ENCODE measurements at places on chromosomes 13 and 19.

DNA sequence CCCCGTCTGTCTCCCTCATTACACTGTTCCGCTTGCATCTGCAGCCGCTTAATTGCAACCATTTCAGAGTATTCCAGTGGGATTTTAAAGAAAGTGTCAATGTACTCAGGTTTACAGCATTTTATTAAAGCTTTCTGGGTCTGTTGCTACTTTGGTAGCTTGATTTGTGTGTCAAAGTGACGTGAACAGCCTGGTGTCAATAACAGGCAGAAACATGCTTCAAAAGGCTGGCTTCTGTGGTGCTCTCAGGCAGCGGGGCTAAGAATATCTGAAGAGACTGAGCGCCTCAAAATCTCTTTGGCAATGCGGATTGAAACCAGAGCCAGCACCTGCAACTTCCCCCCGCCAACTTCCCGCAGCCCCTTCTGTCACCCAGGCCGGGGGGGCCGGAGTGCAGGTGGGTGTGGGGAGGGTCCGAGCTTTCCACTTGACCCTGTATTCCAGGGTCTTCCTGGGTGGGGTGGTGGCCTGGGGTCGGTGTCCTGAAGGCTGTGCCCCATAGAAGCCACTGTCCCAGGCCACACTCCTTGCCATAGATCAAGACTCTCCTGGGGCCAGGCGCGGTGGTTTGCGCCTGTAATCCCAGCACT lies 81.2 kb downstream of the KDM4B start:
- no peak for DNase-seq

GRCh38 chr19:15282311-15282705 lies 50.0 kb downstream of the BRD4 start:
- no peak for DNase-seq

DNA sequence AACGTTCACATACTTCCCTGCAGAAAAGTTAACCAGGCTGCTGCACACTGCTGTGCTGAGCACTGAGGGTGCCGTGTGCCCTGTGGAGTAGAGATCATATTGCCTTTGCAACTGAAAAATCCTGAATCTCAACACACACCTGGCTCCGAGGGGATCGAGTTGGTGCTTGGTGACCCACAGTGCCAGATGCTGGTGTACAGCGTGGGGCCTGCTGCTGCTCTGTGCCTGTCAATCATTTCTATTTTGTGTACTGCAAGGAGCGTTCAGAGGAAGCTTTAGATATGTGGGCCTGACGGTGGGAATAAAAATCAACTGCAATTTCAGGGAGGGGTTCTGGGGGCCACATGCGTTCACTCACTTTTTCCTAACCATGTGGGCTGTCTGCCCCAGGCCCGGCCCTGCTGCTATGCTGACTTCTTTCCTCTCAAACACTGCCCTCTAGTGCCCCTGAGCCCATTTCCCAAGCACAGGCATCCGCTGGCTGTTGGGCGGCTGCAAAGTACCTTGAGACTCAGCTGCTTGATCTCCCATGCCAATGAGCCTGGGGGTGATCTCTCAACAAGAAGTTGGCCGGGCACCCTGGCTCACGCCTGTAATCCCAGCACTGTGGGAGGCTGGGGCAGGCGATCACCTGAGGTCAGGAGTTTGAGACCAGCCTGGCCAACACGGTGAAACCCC lies 9.7 kb upstream of the LENG8 start:
- no peak for DNase-seq

DNA sequence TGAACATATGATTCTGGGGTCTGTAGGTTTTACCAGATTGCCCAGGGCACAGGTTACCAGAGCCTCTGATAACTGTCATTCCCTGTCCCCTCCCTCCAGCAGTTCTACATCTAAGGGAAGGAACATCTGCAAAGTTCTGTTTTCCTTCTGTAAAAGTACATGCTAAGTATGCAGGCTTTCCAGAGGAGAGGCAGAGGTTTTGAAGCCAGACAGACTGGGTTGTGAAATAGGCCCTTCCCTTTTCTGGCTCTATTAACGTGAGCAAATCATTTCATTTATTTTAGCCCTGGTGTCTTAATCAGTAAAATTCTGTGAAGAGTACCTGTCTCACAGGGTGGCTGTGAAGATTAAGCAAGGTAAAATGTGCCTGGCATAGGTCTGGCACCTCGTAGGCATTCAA lies 66.1 kb upstream of the C1QTNF9 start:
- no peak for DNase-seq

DNA sequence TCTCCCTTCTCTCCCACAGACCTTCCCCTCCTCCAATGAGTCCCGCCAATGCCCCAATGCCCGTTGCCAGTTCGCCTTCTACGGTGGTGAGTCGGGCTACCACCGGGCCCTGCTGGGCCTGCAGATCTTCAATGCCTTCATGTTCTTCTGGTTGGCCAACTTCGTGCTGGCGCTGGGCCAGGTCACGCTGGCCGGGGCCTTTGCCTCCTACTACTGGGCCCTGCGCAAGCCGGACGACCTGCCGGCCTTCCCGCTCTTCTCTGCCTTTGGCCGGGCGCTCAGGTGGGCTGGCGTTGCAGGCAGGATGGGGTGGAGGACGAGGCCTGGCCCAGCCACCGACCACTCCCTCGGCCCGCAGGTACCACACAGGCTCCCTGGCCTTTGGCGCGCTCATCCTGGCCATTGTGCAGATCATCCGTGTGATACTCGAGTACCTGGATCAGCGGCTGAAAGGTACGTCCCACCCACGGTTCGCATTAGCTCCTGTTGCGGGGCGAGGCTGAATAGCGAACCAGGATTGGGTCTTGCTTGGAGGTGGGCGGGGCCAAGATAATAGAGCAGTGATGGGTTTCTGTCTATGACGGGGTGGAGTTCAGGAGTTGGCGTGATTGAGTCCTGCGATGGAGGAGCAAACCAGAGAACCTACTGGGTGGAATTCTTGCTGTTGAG lies 11.1 kb downstream of the SLC44A2 start:
- DNase-seq, result no peak

DNA sequence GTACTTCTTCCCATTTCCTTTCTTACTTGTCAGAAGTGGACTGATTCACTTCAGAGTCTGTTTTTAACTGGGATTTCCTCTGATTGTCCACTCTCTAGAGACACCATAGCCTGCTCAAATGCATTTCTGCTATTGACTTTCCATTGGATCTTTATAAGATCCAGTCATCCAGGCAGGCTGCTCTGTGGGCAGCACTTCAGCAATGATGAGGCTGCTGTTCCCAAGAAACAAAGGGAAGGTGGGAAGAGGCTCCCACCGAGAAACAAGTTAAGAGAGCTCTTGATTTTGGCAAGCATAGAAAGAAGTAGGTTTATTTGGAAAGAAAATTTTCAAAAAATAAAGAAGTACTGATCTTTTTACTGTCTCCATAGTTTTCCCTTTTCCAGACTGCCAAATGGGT lies 125.8 kb upstream of the STARD13 start:
- DNase-seq, result no peak

DNA sequence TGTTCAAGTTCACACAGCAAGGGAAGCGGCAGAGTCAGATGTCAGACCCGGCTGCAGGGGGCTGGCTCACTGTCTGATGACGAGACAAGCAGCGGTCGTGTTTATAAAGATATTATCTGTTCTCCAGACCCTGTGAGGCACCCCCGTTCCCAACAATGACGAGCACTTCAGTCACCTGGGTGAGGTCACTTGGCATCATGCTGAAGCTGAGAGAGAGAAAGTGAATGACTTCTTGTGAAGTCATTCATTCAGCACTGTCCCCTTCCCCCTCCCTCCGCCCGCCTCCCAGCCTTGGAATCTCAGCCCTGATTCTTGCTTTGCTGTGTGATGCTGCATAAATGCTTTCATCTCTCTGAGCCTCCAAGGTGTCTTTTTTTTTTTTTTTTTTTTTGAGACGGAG lies 4.9 kb upstream of the LYPD3 start:
- no peak for DNase-seq

GRCh38 chr13:41312176-41312500 lies 1.1 kb downstream of the NAA16 start:
- DNase-seq, result no peak

GRCh38 chr13:32883474-32883873 lies 132.7 kb upstream of the KL start:
- peak; percentile 48 for DNase-seq

DNA sequence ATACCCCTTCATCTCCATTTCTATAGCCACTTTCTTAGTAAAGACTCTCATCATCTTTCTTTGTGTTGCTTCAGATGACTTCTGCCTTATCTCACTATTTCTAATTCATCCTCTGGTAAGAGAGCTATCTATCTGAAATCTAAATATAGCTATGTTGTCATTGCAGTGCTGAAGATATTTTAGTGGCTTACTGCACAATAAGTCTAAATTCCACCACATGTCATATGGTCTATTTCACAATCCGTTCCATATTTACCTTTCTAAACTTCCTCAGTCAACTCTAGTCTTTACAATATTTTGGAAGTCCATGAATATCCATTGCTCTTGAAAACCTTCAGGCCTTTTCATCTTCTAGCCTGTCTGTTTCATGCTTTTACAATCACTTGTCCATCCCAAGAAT lies 465.1 kb upstream of the SLC10A2 start:
- no peak for DNase-seq

GRCh38 chr13:19185865-19186645 lies 4.4 kb upstream of the TUBA3C start:
- no peak for DNase-seq

- no peak for DNase-seq
Measured at GRCh38 chr13:85503797-85504196, 295.4 kb downstream of the SLITRK6 start.

DNA sequence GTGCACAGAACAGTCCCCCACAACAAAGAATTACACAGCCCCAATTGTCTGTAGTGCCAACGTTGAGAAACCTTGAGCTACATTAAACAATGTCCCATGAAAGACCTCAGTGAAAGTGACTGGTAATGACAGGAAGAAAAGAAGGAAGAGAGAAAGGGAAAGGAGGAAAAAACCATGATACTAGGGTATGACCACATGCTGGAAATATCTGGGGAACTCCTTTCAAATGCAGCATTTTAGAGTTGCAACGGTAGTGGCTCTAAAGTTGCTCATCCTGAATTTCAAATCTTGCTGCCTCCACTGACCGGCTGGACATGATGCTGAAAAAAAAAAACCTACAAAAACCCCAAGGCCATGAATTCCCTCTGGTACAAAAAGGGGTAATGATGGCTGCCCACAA lies 26.5 kb downstream of the FPR3 start:
- no peak for DNase-seq

GRCh38 chr13:97986835-97987234 lies 33.4 kb downstream of the IPO5 start:
- no peak for DNase-seq

GRCh38 chr13:94061301-94061700 lies 418.2 kb downstream of the DCT start:
- DNase-seq, result no peak

- no peak for DNase-seq
Measured at GRCh38 chr19:16446108-16446723, 25.6 kb downstream of the EPS15L1 start.

All from NCI-H524 treated with DMSO at 0.1 percent for 48 hours (cell line).